Stimulated activated CD8-positive, alpha-beta memory T cell treated with anti-CD3 and anti-CD28 coated beads, Interleukin-4, amount 100 ng/mL, for 4 hours (primary cell): ENCODE measurements at places on chromosomes 7 and 10.

DNA sequence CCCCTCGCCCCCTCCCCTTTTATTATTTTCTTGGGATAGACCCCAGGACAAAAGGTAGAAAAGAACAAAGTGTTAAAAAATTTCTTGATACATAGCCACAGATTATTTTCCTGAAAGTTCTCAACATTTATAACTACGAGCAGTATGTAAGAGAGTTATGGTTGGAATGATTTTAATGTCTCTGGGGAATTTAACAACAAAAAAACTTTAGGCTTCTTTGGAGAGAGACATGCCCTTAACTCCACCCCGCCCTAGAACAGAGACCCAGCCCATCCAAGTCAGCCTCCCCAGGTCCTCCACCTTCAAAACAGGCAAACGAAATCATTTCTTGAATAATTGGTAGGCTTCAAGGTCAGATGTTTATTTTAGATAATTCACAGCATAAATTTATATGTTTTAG, 97.1 kb downstream of the TCF7L2 start:
- no peak for DNase-seq

- DNase-seq = no peak
Observed at GRCh38 chr7:141411133-141411532, 140.1 kb upstream of the AGK start.

- no peak for DNase-seq
Observed at GRCh38 chr10:11510736-11511135, 100.7 kb downstream of the USP6NL start.

DNA sequence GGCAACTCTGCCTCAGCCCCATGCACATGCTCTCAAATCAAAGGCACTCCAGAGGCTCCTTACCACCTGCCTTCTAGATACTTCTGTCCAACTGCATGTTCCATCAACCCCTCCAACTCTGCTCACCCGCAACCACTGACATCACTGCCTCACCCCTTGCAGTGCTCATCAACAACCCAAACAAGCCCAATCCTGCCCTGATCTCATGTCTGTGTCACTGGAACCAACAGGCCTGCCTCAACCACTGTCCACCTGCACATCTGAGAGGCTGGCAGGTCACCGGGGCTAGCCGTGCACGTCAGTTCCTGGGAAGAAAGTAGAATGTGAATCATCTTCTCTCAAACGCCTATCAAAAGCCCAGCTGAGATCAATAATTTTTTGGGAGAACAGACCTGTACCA, 33.3 kb downstream of the CTBP2 start:
- DNase-seq = no peak

DNA sequence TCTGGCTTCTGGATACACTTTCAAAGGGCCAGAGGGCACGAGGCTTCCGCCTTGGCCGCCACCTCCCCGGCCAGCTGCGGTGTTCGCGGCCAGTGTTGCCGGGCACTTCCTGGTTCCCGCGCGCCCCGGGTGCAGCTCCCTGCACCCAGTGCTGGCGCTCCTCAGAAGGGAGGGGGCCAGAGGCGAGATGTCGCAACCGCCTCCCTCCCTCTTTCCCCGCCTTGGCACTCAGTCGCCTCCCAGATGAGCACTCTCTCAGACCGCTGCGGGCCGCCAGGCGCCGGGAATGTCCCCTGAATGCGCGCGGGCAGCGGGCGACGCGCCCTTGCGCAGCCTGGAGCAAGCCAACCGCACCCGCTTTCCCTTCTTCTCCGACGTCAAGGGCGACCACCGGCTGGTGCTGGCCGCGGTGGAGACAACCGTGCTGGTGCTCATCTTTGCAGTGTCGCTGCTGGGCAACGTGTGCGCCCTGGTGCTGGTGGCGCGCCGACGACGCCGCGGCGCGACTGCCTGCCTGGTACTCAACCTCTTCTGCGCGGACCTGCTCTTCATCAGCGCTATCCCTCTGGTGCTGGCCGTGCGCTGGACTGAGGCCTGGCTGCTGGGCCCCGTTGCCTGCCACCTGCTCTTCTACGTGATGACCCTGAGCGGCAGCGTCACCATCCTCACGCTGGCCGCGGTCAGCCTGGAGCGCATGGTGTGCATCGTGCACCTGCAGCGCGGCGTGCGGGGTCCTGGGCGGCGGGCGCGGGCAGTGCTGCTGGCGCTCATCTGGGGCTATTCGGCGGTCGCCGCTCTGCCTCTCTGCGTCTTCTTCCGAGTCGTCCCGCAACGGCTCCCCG, at the start of gene FFAR4:
Gene FFAR4, plus strand, starts transcription at position 231 of the 842 bp plus-strand sequence. Its CDS starts 56 bp downstream, at position 287.
- no peak for DNase-seq

DNA sequence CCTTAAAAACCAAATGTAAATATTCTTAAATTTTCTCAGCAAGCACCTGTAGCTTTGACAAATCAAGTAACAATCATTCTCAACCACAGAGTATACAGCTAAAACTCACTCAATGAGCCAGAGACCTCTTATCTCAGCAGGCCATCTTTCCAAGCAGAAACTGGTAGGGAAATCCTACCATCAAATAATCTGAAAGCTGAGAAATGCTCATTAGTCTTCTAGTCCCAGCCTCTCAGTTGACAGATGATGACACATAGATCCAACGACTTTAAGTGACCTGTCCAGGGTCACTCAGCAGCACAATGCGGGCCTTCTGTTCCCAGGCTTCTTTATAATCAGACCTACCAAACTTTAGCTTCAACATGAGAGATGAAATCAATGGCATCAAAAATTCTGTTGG, 184.6 kb downstream of the SGMS1 start:
- DNase-seq = no peak

GRCh38 chr7:1152492-1152891, 7.5 kb downstream of the ZFAND2A start:
- DNase-seq = no peak

DNA sequence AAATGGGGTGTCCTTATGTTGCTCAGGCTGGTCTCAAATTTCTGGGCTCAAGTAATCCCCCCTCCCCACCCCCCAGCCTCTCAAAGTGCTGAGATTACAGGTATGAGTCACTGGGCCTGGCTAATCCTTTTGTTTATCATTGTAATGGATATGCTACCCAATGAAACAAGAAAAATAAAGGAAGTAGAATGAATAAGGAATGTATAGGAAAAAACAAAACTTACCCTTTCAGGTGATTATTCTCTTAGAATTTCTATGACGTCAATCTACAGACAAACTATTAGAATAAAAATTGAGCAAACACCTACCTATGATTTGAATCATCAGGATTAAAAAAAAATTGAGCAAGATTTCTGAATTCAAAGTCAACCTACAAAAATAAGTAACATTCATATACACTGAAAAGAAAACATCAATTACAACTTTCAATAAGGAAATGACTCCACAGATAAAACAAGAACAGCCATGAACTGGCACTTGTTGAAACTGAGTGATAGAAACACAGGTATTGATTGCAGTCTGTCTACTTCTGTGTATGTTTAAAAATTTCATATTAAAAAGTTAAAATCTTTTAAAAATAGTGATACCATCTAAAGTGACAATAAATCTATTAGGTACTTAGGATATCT, 12.2 kb downstream of the ADAM12 start:
- no peak for DNase-seq

GRCh38 chr10:12448729-12449391, 99.5 kb downstream of the CAMK1D start:
- peak; percentile 58 for DNase-seq

GRCh38 chr7:44236333-44236728, 35.6 kb downstream of the YKT6 start:
- DNase-seq = no peak

- no peak for DNase-seq
Observed at GRCh38 chr7:7793249-7793648, 74.8 kb upstream of the RPA3 start.

DNA sequence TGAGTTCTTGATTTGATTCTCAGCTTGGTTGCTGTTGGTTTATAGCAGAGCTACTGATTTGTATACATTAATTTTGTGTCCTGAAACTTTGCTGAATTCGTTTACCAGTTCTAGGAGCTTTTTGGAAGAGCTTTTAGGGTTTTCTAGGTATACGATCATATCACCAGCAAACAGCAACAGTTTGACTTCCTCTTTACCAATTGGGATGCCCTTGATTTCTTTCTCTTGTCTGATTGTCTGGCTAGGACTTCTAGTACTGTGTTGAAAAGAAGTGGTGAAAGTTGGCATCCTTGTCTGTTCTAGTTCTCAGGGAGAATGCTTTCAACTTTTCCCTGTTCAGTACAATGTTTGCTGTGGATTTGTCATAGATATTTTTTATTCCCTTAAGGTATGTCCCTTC, 86.2 kb downstream of the PLXDC2 start:
- DNase-seq = no peak

DNA sequence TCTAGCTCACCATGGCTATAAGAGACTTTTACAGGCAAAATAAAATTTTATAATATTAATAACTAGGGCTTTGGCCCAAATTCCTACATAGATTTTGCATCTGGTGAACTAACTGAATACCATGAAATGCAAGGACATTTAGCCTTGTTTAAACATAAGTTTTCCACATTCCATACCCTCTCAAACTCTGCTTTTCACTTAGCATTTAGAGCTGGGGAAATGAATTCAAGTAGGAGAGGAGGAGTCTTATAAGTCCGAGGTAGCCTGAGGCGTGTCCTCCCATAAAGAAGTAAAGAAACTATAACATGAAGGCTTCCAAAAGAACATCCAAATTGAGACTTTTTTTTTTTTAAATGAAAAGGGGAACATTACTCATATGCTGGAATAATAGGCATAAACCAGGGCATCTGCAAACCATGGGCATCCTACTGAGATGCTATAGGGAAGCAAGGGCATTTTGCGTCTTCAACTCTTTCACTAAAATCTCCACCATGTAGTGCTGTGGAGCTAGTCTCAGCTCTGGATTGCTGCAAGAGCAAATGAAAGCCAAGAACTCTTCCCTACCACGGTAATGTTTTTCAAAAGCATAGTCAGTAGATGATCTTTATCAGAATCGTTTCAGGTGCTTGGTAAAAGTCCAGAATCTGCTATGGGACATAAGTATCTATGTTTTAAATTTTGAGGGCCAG, 79.1 kb downstream of the PALS2 start:
- no peak for DNase-seq

DNA sequence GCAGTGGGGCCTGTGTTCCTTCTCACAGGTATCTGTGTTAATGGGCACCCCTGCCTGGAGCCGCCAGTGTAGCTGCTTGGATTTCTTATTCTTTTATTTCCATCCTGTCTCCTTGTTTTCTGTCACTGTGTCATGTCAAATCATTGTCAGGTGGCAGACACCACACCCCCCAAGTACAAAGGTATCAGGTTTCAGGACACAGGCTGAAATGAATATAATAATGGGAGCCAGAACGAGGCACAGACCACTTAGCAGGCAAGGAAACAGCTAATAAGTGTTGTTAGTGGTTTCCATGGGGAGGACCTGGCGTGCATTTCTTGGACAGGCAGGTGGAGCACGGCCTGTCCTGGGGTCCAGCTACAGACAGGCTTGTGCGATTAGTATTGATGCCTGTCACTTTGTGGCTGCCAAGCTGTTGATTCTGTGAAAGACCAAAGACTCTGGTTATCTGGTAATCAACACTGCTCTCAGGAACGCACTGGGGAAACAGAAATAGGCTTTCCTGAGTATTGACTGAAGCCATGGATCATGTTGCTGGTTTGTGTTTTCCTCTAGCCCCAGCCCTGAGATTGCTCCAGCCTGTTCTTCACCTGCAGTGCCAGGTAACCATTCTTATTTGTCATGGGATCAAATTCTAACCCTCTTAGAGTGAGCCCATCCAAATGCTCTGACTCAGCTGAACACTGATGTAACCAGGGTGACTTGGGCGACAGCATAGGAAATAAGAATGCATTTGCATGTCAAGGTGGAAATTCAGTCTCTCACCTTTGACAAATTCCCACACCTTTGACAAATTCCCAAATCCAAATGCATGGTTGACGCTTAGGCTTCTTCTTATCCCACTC, 1002.0 kb downstream of the LRMDA start:
- DNase-seq = no peak

- no peak for DNase-seq
Observed at GRCh38 chr7:133091943-133092464, 10.1 kb upstream of the CHCHD3 start.

DNA sequence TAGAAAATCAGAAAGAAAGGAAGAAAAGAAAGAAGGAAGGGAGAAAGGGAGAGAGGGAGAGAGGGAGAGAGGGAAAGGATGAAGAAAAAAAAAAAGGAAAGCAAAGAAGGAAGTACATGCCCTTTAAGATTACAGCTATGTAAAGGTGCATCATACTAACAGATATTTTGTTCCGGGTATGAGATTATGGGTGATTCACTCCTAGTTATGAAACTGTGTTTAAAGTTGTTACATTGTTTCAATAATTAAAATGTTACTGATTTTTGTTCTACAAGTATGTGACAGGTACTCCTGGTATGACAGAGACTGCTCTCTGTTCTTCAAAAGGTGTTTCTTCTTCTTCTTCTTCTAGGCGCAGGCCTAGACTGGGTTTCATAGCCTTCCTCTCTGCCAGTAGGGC, 808.9 kb downstream of the GRID1 start:
- no peak for DNase-seq

DNA sequence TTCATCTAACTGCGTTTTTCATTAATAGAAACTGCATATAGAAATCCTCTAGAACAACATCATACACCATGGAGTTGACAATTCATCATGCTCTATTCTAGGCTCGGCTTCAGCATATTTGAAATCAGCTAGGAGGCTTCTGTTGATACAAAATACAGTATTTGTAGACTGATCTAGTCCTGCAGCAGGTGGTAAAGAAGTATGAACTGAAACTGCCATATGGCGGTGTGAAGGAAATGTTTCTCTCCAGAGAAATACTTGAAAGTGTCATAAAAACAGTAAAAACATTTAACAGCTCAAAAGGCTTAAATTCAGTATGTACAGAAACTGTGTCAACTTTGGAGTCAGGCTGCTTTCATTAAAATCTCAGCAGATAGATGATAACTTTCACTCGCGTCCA, 32.0 kb upstream of the MYO3A start:
- DNase-seq = no peak

DNA sequence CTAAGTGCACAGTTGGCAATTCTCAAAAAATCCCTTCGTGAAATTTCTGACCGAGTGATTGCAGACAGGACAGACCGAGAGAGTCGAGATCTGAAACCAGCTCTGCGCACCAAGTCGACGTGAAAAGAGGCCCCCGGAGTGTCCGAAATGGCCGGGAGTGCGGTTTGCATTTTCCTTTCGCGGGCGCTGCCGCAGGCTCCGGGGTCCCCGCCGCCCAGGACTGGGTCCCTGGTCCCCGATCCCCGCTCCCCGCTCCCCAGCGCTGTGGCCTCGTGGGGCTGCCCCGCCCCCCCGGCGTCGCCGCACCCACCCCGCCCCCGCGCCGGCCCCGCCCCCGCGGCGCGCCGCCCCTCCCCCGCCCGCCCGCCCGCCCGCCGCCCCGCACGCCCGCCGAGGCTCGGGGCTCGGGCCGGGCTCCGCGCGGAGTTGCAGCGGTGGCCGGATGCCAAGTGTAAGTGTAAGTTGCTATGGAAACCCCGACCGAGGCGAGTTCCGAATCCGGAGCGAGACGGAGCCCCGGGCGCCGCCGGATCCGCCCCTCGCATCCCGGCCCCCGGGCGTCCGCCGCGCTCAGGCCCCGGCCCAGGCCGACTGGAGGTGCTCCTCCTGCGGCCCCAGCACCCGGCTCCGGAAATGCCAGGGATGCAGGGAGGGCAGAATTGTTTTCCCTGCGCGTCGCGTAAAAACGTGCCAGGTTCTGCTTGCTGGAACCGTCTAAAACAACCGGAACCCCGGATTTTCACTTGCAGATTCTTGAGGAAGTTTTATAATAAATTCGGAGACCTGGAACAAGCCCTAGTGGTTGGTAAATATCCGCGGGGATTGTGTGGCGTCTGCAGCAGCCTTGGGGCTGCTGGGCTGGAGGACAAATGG, 4.6 kb downstream of the BMI1 start:
- DNase-seq = no peak

- no peak for DNase-seq
Observed at GRCh38 chr10:121070275-121071070, 219.3 kb downstream of the WDR11 start.

- no peak for DNase-seq
Observed at GRCh38 chr7:156650042-156650441, 9.5 kb downstream of the RNF32 start.

- DNase-seq = no peak
Observed at GRCh38 chr7:35762781-35763180, 38.1 kb upstream of the SEPTIN7 start.
